ENCODE measurements at places on chromosomes 13 and 19. TPM values are rescaled to one million over a fixed set of nuclear protein-coding genes. Genes with fewer than 3 reads are reported as not detected.
A peak's percentile ranks its signal among the peaks of the same experiment; 100 is the strongest.

The RETN gene
- total RNA-seq: not detected

The SLC46A3 gene
- total RNA-seq: 8.5 TPM

The DIRAS1 gene
- not detected for total RNA-seq

The GNG7 gene
- not detected for total RNA-seq

The PCSK4 gene
- 4.9 TPM for total RNA-seq

The KIR2DL4 gene
- not detected for total RNA-seq

The CBLC gene
- 23.1 TPM for total RNA-seq

- peak; percentile 60 for DNase-seq
These were observed 11.0 kb downstream of the FUZ start for GRCh38 chr19:49801966-49802661.

GRCh38 chr19:30153326-30154210 lies 211.5 kb downstream of the URI1 start:
- no peak for DNase-seq

DNA sequence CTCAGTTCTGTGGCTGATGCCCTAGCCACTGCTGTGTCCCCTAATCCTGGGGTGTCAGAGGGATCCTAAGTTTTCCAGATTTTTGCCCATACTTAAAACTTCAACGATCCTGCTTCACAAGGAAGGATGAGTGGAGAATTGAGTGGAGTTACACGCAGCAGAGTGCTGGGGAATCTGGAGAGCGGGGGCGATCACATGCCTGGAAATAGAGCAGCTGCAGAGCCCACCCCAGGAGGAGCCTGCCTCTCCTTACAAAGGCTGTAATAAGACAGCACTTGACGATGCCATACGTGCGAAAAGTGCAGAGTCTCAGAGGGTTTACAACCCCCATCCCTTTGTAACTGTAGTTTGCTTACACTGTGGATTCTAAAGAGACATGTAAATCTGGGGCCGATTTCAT lies 40.6 kb downstream of the SUGP2 start:
- no peak for DNase-seq

DNA sequence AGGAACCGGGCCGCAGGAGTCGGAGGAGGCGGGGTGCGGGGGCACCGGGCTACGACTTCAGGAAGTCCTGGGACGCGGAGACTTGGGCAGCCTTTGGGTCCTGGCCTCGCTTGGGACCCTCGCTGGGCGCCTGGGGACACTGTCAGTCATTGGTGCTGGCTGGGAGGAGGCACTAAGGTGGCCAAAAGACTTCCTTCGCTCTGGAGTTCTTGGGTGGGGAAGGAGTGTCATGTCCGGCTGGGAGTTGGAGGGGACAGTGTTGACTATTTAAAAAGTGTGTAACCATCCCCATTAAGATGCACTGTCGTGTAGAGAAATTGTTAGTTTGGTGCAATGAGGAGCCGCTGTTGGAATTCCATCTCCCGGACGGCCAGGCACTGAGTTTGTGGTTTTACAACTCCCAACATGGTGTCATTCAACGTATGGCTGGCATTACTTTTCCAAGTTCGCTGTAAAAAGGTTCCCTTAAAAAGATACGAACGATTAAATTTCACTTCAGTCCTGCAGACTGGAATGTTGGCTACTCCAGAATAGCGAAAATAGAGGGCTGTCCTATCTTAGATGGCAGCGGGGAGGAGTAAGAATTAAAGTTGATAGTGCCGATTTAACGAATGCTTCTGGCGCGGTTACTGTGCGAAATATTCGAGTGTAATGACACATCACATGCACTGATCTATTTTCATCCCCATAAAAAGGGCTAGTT lies 776 bp downstream of the DNAJC3 start:
- DNase-seq: peak; percentile 24

DNA sequence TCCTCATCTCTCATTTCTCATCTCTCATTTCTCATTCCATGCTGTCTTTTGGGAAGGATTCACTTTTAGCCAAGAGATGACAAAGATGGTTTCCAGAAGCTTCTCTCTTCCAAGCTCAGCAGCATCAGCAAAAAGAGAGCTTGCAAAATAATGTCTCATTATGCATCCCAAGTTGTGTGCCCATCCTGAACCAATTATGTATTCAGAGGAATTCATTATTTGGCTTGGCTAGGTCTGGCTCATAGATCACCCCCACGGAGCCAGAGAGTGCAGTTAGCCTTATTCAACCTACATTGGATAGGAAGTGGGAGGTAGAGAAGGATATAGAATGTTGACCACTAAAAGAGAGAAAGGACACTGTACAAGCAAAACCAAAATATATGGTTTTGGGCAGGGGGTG lies 5.4 kb upstream of the OLFM2 start:
- no peak for DNase-seq

DNA sequence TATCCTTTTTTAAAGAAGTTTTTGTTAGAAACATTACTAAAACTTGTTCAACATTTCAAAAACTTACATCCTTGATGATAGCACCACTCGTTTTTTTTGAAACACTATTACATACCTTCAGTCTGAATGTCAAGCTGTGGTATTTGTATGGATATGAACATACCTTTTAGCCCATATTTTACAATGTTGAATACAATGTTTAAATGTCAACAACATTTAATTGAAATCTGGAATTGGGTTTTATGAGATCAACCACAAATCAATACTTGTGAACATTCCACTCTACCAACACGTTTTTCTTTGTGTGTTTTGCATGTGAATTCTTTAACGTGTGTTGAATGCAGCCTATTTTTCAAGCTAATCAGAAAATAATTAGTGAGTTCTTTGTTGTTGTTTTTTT lies 4.7 kb downstream of the SERP2 start:
- no peak for DNase-seq

- DNase-seq: no peak
These were observed 25.8 kb upstream of the SPATA13 start for GRCh38 chr13:24134757-24135156.

- no peak for DNase-seq
These were observed 50.1 kb downstream of the KL start for GRCh38 chr13:33066329-33066728.

DNA sequence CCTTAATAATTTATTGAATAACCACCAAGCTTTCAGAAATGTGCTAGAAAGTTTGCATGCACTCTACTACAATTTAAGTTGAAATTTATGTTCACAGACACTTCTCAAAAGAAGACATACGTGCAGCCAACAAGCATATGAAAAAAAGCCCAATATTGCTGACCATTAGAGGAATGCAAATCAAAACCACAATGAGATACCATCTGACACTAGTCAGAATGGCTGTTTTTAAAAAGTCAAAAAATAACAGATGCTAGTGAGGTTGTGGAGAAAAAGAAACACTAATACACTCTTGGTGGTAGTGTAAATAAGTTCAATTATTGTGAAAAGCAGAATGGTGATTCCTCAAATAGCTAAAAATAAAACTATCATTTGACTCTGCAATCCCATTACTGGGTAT lies 308.8 kb upstream of the PCDH9 start:
- DNase-seq: no peak

DNA sequence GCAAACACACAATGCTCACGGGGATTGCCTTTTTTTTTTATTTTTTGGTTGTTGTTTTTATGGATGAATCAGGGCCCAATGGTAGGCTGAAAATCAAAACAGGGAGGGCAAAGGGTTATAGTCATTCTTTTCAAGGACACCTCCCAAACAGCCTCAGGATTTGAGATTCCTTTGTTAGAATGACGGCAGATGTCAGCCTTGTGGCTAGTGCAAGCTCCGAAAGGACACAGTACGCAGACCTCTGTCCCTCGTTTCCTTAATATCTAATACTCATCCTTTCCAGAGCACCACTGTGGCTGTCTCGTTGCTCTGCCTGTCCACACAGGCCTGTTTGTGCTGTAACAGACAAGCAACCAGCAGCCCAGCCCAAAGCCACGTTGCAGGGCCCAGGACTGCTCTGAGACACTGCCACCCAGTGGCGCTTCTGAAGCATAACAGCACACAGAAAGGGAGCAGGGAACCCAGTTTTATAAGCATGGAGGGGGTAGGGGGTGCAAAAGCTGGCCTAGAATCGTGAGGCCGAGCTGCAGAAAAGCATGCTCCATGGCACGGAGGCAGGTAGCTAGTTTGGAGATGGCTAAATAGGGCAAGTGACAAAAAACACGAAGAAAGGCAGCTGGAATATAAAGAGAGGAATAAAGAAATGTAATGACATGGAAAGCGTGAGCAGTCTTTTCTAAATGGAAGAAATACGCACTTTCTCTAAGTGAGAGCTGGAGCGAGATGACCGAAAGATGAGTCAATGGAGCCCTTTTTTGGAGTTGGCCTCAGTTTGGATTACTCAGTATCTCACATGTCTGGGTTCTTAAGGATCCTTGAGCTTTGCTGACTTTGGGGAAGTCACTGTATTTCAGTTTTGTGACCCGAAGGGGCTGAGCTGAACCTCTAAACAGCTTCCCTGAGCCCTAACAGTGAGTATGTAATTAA lies 40.7 kb upstream of the MEDAG start:
- DNase-seq: peak; percentile 71

- peak; percentile 79 for DNase-seq
These were observed 68.4 kb downstream of the SPATA13 start for GRCh38 chr13:24228852-24229458.

DNA sequence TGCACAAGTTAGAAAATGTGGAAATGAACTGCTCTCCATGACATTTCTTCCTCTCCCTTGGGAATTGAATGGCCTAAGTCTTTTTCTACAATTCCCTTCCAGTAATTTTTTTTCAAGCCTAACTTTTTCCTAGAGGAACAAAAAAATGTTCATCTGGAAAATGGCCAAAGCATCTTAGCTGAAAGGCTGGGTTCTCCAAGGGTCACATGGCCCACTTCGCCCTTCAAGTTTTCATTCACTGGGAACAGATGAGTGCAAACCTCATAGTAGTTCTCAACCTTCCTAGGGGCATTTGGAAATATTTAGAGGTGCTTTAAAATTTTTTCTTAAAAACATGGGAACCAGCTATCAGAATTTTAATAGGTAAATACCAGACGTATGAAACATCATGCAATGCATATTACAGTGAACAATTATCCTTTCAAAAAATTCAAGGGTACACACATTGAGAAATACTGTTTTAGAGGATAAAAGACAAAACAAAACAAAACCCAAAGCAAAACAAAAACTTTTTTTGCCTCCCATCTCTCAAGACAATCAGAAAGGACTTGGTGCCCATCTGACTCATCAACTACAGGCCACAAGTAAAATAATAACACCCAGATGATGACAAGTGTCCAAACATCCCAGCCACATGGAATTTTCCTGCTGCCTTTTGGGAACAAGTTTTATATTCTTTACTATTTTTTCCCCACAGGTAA lies 208.8 kb downstream of the SLITRK6 start:
- DNase-seq: no peak

DNA sequence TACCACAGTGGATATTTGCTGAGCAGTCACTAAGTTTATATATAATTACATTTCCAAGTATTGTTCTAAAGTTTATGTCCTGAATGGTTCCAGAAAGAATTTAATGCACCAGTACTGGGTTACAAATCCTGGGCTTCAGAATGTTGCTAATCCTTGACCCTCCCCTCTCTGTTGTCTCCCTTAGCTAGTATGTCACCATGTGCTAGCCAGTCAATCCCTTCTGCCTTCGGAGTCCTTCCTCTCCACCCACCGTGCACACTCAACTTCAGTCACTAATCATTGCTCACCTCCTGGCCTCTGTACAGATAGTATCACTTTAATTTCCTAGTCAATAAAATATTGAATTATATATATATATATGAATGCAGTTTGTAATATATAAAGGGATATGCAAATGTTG lies 7.5 kb downstream of the FAM124A start:
- DNase-seq: no peak

- DNase-seq: no peak
These were observed 60.2 kb downstream of the ESD start for GRCh38 chr13:46736541-46737310.

DNA sequence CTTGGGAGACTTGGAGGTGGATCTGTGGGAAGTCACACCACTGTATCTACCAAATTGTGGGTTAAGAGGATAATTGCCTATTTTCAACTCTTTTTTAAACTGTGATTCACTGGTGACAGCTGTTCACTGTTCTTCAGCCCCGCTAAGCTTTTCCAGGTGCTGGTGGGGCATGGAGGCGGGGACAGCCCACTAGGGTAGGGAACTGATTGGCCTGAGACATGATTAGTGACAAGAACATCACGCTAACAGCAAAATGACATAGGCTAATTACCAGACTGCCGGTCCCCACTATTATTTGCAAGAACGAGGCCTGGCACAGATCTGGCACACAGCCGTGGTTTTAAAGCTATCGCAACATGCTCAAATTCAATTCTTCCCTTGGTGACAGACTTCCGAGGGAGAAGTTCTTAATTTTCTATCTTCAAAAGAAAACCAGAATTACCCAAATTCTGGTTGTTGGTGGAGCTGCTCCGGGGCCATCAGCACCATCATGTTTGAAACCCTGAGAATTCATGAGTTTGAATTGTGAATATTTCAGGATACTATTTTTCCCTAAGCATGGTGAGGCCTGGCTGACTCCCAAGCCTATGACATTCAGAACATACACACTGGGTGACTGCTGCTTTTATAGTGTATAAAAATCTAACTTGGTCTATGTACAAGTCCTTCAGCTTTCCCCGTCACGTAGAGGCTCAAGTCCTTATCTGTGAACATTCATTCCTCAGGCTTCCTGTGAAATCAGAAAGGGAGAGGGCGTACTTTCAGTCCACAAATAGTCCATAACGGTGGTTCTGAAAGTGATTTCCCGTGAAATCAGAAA lies 17.9 kb downstream of the DOCK9 start:
- no peak for DNase-seq

DNA sequence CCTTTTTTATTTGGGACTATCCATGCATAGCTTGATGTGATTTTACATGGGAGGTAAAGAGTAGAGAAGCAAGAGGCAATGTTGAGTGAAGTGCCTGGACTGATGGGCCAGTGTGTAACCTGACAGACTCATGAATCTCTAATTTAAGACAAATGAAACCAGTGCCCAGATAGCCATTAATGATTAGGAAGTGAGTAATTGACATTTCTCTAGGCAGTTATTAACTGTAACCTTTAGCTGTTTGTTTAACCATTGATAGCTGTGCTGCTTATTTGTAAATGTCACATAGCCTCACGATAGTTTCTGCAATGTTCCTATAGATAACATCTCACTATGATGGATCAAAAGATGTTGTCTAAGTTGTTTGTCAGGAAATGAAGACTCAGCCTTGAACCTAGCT lies 1047.5 kb upstream of the SPRY2 start:
- peak; percentile 86 for DNase-seq

DNA sequence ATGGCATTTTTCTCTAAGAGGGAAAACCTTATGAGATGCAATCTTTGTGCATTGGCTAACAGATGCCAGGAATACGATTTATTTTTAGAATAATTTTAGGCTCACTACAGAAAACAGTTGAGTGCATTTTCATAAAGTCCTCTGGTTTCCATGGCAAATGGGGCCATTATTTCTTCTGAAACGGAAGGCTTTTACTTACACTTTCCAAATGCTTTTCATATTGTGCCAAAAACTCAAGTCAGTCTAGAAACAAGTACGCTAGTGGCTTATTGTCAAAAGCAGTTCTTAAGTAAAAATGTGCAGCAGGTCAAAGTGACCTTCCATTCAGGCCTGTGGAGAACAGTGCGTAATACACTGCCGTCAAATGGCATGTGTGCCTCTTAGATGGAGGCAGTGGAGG lies 628.7 kb downstream of the EFNB2 start:
- DNase-seq: no peak
